NCI-H1105 (cell line): ENCODE measurements at places on chromosomes 13 and 19.
A peak's percentile ranks its signal among the peaks of the same experiment; 100 is the strongest.

GRCh38 chr13:82011355-82011754 is 1670.4 kb upstream of the SPRY2 start:
- no peak for DNase-seq

DNA sequence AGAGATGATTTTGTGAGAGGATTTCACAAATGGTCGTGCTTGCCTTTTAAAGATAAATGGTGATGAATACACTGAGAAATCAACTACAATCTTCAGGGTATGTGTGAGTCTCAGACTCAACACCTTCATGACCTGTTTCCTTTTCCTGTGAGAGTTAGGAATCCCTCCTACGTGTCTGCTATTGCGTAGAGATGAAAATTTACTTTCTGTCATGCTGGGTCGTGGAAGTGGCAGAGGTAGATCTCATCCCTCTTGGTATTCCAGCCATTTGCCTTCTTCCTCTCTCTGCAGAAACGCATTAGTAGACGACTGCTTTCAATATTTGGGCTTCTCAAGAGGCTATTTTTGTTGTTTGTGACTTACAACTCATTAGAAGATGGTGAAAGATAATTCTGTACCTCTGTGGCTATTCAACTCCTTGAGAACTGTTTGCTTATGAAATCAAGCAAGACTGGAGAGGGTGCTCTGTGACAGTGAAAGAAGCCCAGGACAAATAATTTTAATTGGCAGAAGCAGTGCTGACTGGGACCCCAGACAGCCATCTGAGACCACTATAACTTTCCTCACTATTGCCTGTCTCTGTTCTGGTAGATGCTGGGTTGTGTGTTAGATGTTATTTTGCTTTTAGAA is 233.1 kb downstream of the LACC1 start:
- DNase-seq, result no peak

GRCh38 chr13:63625869-63626268 is 2210.2 kb upstream of the PCDH20 start:
- no peak for DNase-seq

DNA sequence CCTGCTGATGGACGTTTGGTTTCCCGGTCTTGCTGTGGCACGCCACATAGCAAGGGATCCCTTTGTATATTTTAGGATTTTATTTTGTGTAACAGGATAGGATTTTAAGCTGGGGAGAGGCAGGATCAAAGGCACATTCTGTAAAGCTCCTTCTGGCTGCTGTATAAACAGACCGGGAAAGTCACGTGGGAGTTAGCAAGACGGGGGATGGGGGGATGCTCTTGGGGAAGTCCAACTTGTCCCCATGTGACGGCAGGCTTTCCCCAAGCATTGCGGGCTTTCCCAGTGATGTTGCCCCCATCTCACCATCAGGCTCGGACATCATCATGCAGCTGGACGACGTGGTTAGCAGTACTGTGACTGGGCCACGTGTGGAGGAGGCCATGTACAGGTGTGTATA is 5.8 kb downstream of the QTRT1 start:
- DNase-seq, result no peak

GRCh38 chr19:14428882-14429416 is 4.2 kb upstream of the PKN1 start:
- DNase-seq, result no peak

GRCh38 chr13:111211789-111212516 is 96.8 kb downstream of the ARHGEF7 start:
- DNase-seq, result no peak

GRCh38 chr19:41957161-41957837 is 1.8 kb downstream of the RABAC1 start:
- DNase-seq, result no peak

DNA sequence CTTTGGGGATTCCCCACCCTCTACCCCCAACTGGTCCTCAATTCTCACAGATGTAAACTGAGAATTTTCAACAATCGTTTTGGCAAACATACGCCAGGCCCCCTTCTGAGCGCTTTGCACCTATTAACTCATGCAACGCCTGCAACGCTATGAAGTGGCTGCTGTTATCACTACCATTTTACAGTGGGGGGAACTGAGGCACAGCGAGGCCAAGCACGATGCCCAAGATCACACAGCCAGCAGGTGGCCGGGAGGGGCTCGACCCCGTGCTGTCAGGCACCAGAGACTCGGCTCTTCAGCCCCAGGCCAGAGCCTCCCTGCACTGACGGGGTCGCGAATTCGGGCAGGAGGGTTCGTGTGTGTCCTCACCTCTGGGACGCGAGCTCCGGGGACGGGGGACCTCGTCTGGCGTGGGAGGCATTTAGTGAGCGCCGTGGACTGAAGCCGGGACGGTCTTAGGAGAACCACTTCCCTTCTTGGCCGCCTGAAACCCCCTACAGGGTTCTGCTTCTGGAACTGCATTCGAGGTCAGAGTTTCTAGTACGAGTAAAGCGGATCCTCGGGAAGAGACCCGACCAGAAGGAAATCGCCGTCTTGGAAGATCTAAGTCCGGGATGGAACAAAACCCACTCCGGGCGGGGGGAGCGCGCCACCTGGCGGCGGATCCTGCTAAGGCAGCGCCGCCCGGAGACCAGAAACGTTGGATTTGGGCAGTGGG is 21.0 kb downstream of the ZNF114 start:
- peak; percentile 38 for DNase-seq

GRCh38 chr13:75699062-75699461 is 62.9 kb downstream of the LMO7 start:
- DNase-seq, result no peak

- DNase-seq, result no peak
These were observed 74.6 kb upstream of the GPR183 start for GRCh38 chr13:99381766-99382165.

DNA sequence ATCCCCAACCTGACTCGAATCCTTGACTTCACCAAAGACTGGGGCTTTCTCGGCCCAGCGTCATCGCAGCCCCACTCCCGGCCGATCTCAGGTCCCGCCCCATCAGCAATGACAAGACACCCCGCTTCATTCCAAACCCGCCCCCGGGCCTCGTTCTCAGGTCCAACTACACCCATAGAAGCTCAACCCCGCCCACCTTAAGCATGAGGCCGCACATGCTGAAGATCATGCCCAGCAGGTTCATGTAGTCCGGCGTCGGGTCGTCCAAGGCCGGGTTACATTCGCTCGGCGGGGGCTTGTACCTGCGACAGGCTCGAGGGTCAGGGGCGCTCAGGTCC is 2.3 kb downstream of the WDR83 start:
- DNase-seq, result peak; percentile 29

DNA sequence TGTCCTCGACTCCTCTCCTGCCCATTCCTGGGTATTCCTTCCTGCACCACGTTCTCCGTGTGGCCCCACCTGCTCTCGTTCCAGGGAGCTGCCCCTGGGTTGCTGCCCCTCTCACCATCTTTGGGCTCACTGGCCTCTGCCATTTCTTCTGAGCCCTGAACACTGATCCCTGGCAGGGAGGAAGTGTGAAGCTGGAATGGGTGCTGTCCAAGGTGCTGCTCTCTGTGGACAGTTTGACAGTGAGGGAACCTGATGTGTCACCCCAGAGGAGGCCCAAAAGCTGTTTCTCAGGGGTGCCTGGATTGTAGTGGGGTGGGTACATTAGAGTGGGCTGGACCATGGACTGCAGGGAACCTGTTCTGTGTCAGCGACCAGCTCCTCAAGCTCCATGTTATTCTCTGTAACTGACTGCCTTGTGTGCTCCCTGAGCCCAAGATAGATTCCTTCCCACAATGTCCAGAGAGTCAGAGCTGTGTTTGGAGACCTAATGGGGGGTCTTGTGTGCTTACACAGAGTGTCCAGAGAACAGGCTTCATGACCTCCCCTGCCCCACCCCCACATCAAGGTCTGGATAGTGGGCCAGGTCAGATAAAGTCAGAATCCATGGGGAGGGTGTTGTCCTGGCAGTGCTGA is 7.2 kb upstream of the CEACAM8 start:
- DNase-seq, result no peak

GRCh38 chr19:11096210-11096841 is 7.1 kb downstream of the LDLR start:
- DNase-seq, result no peak

DNA sequence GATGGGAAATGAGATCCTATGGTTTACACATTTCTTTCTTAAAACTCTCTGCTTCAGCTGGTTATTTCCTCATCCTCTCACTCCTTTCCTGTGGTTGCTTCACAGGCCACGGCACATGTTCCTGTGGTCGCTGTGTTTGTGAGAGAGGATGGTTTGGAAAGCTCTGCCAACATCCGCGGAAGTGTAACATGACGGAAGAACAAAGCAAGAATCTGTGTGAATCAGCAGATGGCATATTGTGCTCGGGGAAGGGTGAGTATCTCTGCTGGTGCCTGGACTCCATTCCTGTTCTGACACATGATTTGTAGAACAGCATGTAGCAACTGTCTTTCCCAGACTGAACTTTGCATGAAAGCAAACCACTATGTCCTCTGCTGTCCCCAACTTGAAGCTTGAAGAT is 254.2 kb downstream of the ITGBL1 start:
- DNase-seq, result no peak

DNA sequence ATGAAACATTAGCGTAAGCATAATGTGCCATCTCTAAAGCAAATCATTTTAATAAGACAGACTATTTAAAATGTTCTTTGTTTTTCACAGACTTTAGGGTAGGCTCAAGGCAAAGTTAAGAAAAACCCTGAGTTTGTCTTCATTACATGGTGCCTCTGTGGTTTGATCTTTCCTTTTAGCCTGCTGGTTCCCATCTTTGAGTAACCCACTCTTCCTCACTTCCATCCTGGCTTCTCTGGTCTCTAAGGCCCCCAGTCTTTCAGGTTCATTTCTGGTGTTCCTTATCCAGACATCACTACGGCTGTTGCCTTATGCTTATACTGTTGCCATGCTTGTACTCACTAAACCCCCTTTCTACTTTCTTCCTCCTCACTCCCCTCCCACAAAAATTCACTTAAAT is 38.4 kb downstream of the DACH1 start:
- no peak for DNase-seq

GRCh38 chr19:47471733-47472457 is at the start of gene SLC8A2:
SLC8A2 (minus strand) TSS chr19:47471893; CDS start chr19:47466403, 5,490 bp downstream.
- peak; percentile 66 for DNase-seq

GRCh38 chr19:13693889-13694288 is 70.4 kb upstream of the MRI1 start:
- DNase-seq, result no peak

DNA sequence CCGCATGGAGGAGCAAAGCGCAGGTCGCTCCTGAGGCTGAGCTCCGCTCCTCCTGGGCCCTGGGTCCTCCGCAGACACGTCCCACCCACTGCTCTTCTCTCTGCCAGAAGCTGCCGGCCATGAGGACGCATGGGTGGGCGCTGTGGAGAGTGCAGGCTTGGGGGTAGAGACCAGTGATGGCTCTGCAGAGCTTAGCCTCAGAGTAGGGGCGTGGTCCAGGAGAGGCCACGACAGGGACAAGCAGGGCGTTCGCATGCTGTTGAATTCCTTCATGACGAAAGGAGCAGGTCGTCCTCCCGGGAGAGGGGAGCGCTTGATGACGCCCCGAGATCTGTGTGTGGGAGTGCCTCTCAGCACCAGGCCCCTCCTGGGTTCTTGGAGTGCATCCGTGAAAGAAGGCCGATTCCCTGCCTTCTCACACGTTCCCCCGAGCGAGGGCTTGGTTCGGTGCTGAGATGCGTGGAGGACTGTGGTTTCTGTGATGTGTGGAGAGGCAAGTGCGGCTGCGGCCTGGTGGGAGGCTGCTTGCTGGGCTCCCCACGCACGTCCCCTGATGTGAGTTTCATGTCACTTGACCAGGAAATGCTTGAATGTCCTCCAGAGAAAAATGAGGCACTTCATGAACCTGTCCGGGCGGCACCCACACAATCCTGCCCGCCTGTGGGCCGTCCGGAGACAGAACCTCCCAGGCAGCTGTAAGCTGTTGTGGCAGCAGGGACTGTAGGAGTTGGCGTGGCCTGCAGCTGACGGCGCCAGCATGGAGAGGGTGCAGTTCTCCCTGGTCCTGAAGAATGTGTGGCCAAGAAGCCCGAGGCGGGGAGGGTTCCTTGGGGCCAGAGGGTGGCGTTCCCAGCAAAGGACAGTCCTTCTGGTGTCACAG is 4.5 kb downstream of the SF3A2 start:
- DNase-seq, result no peak

DNA sequence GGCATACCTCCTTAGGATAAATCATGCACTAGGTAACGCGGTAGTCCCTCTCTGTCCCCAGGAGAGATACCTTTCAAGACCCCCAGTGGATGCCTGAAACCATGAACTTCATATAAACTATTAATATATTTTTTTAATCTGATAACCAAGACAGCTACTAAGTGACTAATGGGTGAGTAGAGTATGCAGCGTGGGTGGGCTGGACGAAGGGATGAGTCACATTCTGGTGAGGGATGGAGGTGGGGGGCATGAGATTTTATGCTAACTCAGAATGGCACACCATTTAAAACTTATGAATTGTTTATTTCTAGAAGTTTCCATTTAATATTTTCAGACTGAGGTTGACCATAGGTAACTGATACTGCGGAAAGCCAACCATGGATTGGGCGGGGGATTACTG is 46.2 kb downstream of the CDK8 start:
- DNase-seq, result no peak

DNA sequence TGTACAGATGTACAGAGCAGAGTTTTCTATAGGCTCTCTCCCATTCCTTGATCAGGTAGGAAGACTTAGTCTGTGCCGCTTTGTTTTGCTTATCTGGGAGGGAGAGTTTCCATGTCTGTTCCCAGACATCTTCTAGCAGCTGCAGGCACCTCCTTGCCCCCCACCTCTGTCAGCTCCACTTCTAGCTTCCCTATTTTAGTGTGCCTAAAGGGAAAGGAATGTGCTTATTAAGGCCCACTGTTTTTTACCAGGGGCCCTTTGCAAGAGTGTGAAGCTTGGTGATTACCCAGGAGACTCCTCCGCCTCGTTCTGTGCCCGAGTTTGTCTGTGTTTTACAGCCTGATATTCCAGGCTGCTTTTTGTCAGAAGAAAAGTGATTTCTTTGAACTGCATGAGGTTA is 1984.4 kb downstream of the OLFM4 start:
- DNase-seq, result no peak

- no peak for DNase-seq
These were observed 174.3 kb downstream of the TSHZ3 start for GRCh38 chr19:31174948-31175347.

GRCh38 chr19:28316464-28316863 is 896.5 kb downstream of the UQCRFS1 start:
- DNase-seq, result no peak

GRCh38 chr19:41031916-41032315 is 40.8 kb downstream of the CYP2B6 start:
- no peak for DNase-seq

DNA sequence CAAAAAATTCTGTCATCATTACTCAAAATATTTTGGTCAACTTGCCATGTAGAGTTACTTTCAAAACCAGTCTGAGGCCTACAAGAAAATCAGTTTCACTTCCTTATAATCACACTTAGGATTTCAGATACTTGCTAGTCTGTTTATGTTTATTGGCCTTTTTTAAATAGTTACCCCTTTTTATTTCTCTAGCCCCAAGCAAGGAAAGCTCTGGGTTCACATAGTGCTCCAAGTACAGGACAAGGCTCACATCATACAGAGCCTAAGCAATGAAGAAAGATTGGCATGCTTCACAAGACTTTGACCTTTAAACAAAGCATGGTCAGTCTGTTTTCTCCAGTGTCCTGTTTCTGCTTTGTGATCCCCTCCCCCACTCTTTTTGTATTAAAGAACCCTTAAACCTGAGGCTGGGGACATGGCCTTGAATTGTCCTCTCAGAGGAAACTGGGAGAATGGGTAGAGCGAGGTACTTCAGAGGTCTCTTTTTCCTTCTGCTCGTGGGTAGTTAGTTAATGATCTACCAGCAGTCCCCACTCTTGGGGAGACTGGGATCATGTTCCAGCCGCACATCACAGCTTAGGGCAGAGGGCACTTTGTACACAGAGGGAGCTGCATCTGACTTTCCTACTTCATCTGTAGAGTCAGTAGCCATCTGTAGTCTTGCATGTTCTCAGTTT is 30.7 kb downstream of the CEACAM1 start:
- no peak for DNase-seq
